Stimulated activated CD8-positive, alpha-beta memory T cell treated with anti-CD3 and anti-CD28 coated beads, Interleukin-7, amount 100 ng/mL, for 1 hour (primary cell): ENCODE measurements at places on chromosomes 7 and 10.

DNA sequence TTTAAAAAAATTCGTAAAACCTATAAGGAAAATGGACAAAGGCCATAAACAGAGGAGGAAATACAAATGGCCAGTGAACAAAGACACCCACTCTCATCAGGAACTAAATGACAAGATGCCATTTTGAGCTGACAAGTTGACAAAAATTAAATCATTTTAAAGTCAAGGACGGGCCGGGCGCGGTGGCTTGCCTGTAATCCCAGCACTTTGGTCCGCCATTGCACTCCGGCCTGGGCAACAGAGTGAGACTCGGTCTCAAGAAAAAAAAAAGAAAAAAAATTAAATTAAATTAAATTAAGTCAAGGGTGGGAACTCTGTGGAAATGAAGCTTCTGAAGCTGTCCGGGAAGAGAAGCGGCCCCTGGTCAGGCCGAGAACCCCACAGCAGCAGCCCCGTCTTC, 1.2 kb upstream of the NOM1 start:
- DNase-seq: no peak

- no peak for DNase-seq
Observed at GRCh38 chr10:17479822-17480221, 25.4 kb upstream of the ST8SIA6 start.

DNA sequence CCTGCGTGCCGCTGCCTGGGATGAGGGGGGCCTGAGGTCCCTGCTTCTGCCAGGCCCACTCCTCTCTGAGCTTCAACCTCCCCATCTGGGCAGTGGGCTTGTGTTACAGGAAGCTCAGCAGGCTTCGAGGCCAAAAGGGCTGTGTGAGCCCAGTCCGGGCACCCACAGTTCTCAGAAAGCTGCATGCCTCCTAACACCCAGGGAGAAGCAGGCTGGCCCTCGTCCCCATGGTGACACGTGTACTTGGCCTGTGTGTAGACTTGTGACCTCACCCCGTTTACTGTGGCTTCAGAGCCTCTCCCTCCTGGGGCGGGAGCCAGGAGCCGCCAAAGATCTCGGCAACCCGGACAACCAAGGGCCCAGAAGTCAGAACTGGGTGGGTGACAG, 2.2 kb upstream of the GRIFIN start:
- DNase-seq: no peak

- no peak for DNase-seq
Observed at GRCh38 chr7:41874201-41874785, 171.4 kb upstream of the INHBA start.

DNA sequence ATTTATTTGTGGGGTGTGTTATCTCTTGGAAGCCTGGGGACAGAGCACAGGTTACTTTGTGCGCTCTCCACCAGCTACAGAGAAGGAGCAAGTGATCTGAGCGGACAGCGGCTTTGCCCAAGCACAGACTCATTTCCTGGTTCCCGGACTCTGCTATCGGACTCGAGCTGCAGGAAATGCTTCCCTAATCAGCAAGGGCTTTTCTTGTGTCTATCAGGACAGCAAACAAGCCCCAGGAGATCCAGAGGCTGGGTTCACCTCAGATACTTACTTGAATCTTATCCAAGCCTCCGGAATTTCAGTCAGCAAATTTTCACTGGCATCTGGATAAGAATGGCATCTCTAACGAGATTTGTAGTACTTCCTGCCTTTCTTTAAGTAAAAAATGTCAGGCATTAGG, 27.8 kb downstream of the MRC1 start:
- DNase-seq: no peak

DNA sequence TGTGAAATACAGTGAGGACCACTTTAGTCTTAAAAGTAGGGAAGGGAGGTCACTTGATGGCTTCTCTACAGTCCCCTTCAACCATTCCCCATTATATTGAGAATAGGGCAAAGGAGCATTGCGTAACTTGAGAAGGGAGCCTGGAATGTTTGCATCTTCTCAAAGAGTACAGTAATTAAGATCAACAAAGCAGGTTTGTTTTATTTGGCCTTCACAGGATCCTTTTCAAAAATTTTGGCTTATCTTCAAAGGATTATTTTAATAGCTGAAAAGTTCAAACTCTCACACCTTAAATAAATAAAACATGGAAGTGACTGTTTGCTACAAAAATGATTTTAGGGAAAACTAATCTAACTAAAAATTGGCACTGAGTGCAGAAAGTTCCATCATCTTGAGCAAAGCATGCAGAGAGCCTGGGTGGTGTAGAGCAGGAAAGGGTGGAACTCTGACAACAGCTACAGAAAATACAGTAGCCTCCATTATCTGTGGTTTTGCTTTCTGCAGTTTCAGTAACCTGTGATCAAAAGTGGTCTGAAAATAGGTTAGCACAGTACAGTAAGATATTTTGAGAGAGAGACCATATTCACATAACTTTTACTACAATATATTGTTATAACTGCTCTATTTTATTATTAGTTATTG, 214.0 kb downstream of the MDFIC start:
- no peak for DNase-seq

DNA sequence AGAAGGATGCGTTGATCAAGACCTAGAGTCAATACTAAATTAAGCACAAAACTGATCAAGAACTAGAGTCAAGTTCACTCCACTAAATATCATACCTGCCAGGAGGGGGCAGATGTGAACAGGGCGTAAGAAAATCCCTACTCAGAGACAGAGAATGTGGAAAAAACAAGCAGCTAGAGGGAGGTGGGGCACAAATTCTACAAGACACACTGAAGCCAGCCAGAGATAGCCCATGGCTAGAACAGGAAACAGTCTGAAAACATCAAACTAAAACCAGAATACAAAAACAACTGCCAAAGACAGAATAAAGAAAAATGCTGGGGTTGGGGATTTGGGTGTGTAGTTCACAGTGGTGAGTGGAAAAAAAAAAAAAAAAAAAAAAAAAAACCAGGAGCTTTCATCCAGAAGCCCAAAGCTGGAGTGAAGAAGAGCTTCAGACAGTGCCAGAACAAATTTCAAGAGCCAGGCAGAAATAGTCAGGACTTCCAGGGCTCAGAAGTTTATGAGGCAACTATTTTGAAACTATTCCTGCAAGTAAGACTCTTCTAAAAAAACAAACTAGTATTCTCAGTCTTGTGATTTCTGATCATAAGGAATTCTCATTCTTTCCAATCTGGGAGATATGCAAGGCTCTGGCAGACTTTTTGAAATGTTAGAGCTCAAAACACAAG, 118.3 kb downstream of the CCDC71L start:
- no peak for DNase-seq

- no peak for DNase-seq
Observed at GRCh38 chr7:22425361-22425760, 68.4 kb upstream of the RAPGEF5 start.

DNA sequence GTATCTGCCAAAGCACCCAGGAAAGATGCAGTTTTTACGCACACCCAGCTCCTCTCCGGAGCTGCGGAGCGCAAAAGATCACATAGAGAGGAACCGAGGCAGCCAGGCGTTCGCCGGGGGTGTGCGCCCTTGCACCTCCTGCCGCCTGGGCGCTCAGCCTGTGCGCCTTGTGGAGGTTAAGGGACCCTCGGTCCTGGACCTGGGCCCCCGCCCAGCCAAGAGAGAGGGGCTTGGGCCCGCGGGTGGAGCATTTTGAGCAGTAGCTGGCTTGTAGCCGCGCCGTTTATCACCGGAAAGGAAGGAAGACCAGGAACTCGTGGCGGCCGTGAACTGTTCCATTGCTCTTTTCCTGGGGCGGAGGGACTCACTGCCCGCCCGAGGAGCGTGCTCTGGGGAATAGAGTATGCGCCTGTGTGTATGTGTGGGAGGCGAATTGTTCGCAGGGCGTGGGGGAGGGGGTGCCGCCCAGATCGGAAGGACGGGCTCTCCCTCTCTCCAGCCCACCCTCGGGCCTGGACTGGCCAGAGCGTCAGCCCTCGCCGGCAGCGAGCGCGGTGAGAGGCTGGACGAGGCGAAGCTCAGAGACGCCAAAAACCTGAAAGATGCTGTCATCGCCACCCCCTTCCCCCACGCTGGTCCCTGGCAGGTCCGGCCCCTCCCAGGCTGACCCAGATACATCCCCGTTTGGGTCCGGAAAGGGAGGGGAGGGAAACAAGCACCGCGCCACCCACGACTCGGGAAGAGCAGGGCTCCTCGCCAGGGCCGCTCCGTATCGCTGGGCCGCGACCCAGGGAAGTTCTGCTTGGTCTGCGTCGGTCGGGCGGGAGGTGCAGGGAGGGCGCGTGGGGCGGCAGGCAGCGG, 1.2 kb upstream of the WNT2 start:
- DNase-seq: no peak

DNA sequence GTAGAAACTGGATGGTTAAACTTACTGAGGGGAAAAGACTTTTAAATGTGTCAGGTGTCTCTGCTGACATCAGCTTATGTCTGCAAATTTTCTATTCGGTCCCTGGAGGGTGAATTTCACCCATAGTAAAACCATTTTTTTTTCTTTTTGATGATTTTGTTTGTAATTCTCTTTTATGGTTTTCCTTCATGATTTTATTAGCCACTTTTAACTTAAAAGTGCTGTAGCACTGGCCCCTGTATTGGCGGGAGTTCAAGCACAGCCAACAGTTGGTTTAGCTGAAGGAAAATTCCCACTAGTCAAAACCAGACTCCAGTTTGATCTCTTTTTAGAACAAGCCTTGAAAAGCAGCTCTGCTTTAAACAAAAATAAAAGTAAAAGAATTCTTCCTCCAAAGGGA, 5.0 kb upstream of the ITGA8 start:
- DNase-seq: no peak

DNA sequence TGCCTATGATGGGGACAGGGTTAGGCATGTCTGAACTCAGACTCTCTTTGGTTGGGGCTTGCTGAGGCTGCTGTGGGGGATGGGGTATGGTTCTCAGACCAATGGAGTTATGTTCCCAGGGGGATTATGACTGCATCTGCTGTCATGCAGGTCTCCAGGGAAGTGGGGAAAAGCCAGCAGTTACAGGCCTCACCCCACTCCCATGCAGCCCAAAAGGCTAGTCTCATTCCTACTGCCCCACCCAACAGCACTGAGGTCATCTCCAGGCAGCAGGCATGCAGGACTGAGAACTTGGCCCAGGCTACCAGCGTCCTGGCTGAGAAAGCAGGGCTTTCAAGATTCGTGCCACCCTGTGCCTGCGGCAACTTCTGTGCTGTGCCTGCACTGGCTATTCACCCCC, 373.3 kb downstream of the HTR7 start:
- no peak for DNase-seq

- DNase-seq: no peak
Observed at GRCh38 chr10:35848412-35848811, 206.3 kb upstream of the FZD8 start.

DNA sequence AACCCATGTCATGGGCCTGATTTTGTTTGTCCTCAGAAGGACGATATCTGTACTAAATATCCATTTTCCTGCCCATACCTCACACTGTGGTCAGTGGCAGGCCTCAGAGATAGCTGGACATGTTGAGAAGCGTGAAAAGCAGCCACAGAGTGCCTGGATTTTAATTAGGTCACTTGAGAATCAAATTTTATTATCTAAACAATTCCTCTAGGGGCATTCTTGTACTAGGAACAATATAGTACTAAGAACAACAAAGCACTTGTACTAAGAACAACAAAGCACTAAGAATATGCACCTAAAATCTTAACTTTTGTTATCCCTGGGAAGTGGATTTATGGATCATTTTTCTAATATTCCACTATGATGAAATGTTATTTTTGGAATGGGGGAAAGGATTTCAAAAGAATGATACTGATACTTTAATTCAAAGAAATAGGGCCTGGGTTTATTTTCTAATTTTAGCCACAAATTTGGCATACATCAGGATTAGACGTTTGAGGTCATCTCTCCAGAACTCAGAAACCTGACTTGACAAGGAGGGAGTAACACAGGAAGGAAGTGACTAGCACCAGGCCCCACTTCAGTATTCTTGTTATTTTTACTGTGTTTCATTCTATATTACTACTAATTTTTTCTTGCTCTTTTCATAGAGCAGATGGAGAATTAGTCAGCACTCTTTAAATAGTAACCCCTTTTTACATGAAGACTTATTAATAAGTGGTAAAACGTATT, 112.2 kb downstream of the EXOC4 start:
- DNase-seq: no peak

GRCh38 chr7:387132-388022, 97.4 kb downstream of the FOXL3 start:
- DNase-seq: no peak

DNA sequence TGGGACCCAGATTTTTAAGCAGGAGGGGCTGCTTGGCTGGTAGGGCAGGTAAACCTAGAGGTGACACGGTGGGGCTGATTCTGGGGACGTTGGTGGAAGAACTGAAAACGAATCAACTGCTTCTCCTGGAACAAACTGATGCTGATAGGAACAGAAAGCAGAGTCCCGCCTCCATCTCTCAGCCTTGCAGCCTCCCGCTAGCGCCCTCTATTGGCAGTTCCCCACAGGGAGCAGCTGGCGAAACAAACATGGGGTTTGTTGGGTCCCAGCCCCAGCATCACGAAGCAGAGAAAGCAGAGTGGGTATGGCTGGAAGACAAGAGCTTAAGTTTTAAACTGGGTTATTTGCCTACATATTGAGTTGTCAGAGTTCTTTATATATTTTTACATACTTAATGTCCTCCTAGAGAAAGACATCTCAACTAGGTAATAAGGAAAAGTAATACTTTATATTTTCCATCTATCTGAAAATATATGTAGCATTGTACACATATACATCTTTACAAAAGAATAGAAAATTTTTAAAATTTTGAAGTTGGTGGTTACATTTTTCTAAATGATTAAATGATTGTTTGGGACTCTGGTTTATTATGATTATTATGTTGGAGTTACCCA, 42.3 kb upstream of the FOXI2 start:
- DNase-seq: no peak

GRCh38 chr10:24882047-24882698, 70.2 kb downstream of the PRTFDC1 start:
- no peak for DNase-seq

DNA sequence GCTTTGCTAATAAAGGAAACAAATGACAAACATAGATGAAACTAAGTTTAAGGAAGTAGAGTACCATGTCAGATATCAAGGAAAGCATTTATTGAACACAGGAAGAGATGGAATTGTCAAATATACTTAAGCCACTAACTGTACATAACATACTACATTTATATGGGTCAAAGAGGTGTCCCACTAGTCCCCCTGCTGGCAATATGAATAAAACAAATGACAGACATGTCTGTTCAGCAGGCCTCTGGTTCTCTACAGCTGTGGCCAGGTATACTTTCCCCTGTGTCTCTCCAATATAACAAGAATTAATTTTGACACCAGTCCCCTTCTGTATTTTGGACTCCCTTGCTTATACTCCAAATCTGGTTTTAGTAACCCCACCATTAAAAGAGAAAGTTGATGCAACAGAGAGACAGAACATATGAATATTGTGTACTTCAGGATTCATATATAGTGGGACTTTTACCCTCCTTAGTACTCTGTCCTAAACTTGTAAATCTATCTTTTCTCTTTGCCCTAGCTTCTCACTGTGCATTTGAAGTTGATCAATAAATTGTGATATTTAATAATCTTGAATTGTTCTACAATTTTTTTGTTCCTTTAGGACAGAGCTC, 42.9 kb downstream of the CD36 start:
- DNase-seq: no peak

GRCh38 chr10:124313374-124313773, 105.3 kb downstream of the OAT start:
- DNase-seq: no peak
